Activated CD4-positive, alpha-beta T cell treated with anti-CD3 and anti-CD28 coated beads for 1 hour (primary cell): ENCODE measurements at places on chromosomes 1 and 21.

- no peak for DNase-seq
These were observed 39.2 kb downstream of the NSL1 start for GRCh38 chr1:212752252-212752933.

GRCh38 chr1:155044812-155045657 is 6.1 kb upstream of the ADAM15 start:
- DNase-seq: peak; percentile 45

DNA sequence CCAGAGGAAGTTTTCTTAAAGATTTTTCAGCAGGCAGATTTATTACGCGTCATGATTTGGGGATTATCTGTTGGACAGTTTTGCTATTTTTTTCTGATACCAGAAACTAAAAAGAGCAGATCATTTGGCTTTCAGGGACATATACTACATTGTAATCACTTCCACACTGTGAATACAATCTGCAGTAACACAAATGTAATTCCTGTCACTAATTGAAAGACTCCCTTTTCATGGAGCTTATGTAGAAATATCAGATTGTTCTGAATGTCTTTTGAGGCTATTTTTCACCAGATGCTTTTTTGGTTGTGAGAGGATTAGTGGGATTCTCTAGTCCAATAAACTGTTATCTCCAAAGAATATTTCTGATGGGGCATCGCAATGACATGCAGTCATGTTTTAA is 464.2 kb downstream of the DISC1 start:
- DNase-seq: no peak

DNA sequence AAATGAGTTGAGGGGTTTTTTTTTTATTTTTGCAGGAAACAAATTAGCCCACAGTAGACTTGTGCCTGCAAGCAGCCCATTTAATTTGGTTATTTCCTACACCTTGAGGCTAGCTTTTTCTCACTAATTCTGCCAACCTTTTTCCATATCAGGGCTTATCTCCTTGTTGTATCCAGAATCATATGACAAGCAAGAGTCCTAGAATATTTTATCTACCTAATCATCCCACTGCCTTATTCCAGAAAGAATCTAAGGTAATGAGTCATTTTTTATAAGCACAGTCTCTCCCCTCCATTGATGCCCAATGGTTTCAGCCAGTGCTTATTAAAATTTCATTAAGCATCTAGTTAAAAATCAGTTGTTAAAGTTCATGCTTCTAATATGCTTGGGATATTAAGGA is 324.1 kb downstream of the BARHL2 start:
- DNase-seq: no peak

DNA sequence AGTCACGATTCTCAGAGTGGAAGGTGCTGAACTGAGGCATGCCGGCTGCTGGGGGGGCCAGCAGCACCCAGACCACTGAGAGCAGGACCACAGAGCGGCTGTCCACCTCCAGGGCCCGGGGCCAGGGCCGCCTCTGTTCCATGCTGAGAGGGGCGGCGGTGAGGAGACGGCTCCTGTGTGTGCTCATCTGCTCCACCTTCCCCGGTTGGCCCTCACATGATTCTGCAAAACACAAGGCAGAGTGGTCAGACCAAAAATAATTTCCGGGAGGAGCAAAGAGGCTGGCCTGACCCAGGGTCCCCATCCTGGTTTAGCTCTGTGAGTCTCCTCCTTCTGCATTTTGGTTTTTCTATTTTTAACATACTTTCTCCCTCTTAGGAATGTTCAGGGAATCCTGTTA is 26.4 kb downstream of the PLXNA2 start:
- DNase-seq: no peak

GRCh38 chr1:166974647-166975345 is 544 bp downstream of the ILDR2 start:
- no peak for DNase-seq

DNA sequence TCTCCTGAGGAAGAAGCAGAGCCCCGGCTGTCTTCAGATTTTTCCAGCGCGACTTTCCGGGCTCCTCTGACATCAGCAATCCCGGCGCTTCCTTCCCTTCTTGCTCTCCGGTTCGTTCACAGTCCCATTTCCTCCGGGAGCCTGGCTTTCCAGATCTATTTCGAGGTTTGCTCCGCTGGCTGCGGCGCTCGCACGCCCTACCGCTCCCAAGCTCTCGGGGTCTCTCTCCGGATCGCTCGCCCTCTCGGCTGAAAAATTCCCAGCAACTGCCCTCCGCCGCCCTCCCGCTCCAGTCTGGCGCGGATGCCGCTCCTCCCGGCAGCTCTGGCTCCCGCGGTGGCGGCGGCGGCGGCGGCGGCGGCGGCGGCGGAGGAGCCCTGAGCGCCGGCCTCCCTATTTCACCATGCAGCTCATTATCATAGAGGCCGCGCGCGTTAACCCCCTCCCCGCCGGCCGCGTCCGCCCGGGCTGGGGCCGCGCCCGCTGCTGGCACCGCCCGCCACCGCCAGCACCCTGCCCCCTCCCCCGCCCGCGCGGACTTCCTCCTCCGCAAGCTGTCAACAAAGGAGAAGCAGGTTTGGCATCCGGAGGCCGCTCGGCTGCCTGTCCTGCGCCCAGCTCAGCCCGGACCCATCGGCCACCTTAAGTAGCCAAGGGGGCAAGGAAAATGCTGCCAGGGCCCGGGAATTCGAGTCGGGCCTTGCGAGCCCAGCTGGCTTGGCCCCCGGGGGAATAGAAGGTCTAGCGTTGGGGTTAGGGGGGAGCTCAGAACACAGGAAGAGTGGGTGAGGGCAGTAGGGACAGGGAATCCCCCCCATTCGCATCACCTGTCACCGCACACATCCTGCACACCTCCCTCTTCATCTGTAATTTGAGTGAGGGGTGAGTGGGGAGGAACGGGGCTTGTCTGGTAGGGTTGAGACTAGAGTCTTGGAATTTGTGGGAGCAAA is at the start of gene PLXNA2:
TSS of gene PLXNA2 (minus strand) at position 418 of the 950 bp plus-strand sequence. CDS start 26,462 bp downstream, outside the sequence.
- peak; percentile 39 for DNase-seq

DNA sequence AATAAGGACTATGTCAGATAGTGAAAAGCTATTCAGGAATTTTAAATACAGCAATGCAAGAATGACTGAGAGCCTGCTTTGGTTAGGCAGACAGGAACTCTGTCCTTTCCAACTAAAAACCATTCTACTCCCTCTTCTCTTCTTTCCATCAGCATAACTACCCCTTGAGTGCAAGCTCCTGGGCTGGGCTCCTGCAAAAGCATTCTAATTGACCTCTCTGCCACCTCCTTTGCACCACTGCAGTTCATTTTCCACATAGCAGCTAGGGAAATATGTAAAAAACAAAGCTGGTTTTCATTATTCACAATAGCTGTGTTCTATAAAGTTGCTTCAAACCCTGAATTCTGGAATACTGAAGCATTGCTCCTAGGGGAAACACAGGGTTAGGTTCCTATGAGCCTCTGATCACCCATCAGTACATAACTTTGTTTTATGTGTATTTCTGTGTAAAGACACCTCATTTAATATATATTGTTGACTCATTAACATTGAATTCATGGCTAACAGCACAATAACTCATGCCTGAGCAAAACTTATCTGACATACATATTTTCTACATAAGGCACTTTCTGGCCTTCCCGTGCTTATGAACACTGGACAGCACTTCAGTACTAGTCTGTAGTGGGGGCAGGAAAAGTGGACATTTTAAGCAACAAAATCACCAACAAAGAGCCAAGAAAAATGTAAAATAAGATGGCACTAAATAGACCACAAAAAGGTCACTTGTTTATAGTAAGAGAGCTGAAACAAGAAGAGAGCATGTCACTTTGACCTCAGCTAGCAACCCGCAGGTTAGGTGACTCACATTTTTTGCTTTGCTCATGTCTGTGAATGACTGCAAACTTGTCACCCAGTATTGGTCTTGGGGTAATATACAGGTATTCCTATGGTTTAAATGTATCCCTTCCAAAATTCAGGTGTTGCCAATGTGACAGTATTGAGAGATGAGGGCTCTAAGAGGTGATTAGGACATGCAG is 57.9 kb upstream of the IRF2BP2 start:
- no peak for DNase-seq

DNA sequence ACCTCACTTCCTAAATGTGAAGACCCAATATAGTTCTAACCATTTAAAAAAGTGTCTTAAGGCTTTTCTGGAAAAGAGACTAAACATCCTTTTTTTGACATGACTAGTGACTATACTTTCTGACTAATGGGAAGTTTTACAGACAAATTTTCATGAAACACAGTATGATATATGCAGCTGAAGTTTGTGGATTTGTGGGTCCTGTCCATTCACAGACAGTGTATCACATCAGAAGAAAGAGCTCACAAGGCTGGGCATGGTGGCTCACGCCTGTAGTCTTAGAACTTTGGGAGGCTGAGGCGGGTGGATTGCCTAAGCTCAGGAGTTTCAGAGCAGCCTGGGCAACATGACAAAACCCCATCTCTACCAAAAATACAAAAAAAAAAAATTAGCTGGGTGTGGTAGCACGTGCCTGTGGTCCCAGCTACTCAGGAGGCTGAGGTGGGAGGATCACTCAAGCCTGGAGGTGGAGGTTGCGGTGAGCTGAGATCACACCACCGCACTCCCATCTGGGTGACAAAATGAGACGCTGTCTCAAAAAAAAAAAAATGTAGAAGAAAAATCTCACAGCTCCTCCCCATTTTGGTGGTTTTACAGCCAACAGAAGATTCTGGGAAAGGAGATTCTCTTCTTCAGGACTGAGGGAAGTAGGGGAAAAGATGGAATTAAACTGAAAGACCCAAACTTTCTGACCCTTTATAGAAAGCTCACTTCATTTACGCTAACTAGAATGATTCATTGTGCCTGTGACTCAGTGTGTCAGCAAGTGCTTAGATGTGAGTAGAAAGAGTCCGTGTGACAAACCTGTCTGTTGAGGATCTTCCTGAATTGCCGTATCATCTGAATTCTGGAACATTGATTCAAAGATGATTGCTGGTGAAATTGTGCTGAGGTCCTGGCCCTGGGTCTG is 15.2 kb upstream of the YRDC start:
- no peak for DNase-seq

GRCh38 chr1:229003233-229004031 is 267.5 kb upstream of the RAB4A start:
- DNase-seq: no peak

DNA sequence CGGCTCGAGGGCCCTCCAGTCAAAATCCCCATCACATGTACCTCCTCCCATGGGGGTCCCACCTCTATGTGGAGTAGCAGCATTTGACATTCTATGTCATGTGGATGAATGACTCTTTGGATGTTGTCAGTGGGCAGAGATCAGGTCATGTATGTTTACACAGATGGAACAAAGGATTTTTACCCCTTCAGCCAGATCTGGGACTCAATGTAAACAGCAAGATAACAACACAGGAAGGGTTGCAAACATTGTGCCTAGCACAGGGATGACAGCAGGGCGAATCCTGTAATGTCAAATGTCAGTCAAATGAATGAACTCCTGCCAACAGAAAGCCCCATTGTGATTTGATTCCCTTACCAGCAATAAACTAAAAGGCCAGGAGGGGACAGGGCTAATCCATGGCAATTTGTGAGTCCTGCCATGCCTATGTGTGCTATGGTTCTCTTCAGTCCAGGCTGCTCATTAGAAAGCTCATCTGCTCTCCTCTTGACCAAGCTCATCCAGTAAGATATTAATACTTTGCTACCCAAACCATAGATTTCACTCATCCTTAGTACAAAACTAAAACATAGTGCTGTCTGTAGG is 60.3 kb downstream of the PGBD5 start:
- DNase-seq: no peak
